ENCODE measurements at places on chromosomes 13 and 19. TPM values are rescaled to one million over a fixed set of nuclear protein-coding genes. Genes with fewer than 3 reads are reported as not detected.

GRCh38 chr13:46352805-46353204 is 34.2 kb downstream of the RUBCNL start:
- DNase-seq, result no peak

- no peak for DNase-seq
These were observed 123.5 kb upstream of the CACNA1A start for GRCh38 chr19:13629687-13630357.

DNA sequence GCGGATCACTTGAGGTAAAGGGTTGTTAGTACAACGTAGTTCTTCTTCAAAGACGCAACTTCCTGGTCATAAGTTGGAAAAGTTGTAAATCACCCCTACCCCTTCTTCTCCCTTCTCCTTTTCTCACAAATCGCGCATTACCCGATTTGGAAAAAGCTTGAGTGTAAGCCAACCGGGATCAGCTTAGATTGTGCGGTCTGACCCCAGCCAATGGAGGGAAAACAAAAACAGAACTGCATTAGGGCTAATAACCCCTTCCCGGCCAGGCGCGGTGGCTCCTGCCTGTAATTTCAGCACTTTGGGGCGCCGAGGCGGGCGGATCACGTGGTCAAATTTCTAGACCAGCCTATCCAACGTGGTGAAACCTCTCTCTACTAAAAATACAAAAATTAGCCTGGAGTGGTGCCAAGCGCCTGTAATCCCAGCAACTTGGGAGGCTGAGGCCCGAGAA is 806 bp downstream of the ZNF90 start:
- DNase-seq, result no peak

DNA sequence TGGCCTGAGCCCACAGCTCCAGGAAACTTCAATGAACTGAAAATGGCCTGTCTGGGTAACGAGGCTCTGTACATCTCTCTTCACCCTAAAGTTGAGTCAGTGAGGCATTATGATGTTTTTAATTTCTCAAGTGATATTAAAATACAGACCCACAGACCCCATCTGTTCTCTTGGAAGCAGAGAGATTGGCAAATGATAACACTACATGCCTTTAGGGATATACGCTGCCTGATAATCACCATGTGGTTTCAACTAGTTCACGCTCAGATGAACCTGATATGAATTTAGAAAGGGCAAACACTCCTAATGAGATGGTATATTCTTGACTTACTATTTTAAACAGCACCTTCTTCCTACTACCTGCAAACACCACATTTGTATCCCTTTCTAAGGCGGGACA is 127.5 kb downstream of the RFC3 start:
- no peak for DNase-seq

GRCh38 chr19:11096210-11096841 is 7.1 kb downstream of the LDLR start:
- DNase-seq, result peak; percentile 88

DNA sequence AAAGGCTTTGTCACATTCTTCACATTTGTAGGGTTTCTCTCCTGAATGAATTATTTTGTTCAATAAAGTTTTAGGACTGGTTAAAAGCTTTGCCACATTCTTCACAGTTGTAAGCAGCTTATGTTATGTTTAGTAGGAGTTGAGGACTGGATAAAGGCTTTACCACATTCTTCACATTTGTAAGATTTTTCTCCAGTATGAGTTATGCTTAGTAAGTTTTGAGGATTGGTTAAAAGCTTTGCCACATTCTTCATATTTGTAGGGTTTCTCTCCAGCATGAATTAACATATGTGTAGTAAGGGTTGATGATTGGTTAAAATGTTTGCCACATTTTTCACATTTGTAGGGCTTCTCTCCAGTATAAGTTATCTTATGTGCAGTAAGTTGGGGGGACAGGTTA is 79.9 kb downstream of the ZNF431 start:
- no peak for DNase-seq

DNA sequence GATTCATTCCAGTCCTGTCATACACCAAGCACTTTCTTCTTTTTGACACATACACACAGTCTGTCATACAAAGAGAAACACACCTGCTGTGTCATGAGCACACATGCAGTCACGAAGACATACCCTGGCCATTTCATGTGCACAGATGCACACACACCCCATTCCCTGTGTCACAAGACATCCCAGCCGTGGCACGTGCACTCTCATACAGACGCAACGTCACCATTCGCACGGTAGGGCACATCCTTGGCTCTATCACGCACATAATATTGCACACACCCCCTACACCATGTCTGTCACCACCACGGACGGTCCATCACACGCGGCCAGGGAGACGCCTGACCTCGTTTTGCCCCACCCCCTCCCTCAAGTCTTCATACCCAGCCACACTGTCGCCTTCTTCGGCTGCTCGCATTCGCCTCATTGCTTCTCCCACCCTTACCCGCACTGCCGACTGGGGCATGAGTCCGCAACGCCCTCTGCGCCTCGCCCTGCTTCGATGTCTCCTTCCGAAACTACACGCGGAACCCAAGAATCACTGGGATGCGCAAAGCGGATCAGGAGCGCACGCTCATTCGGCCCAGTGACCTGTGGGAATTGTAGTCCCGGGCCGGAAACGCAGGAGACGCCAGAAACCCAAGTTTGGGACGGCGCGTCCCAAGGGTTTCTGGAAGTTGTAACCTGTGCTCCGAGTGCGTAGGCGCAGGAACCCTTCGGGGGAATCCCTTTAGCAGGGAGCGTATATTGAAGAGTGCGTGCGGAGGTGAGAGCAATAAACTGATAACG is 6.8 kb upstream of the ZNF283 start:
- peak; percentile 20 for DNase-seq

DNA sequence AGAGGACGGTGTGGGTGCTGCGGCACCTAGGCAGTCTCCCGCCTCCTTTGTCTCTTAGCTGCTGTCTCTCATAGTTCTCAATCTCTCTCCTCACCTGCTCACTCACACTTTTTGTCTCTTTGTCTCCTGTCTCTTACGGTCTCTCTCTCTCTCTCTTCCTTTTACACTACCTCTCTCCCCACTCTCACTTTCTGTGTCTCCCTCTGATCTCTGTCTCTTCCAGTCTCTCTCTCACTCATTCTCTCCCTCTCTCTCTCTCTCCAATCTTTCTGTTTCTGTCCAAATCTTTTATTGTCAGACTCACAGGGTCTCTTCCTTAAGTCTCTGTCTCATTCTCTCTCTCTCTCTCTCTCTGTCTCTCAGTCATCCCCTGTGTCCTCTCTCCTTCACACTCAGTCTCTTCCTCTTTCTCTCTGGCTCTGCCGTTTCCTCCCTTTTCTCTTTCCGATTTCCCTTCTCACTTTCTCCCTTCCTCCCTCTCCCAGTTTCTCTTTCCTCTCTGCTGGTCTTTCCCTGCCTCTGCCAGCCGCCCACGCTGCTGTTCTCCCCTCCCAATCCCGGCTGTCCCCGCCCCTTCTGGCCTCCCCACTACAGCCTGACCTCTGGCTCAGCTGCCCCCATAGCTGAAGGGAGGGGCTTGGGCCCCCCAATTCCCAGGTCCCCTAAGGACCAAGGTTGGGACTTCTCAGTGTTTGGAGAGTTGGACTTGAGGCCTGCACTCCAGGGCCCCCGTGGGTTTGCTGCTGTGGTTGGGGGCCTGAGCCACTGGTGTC is at the start of gene PLEKHA4:
Gene PLEKHA4 (minus strand): TSS at position 504 of the 773 bp plus-strand sequence. CDS start 997 bp downstream, outside the sequence.
- peak; percentile 37 for DNase-seq

DNA sequence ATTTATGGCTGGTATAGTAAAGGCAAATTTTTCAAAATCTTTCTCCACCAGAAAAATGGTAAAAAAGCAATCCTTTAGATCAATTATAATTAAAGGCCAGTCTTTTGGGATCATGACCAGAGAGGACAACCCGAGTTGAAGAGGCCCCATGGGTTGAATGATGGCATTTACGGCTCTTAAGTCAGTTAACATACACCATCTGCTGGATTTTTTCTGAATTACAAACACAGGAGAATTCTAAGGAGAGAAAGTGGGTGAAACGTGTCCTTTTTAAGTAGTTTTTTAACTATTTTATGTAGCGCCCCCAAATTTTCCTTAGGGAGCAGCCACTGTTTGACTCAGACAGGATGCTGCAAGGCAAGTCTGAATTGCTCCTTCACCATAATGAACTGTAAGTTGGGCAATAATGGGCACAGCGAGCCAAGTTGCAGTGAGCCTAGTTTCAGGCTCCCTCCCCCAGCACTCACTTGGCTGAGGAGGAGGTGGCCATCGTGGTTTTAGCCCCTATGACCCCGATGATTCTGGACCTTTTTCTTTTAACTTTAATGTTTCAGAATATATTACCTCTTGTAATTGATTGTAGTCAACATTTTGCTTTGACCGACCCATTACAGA is 13.6 kb upstream of the ZNF611 start:
- peak; percentile 42 for DNase-seq

- DNase-seq, result peak; percentile 50
These were observed 15.7 kb upstream of the SCEL start for GRCh38 chr13:77519808-77520207.

GRCh38 chr13:113836768-113837559 is 26.9 kb downstream of the GAS6 start:
- peak; percentile 78 for DNase-seq

- DNase-seq, result no peak
These were observed 654.4 kb upstream of the GPC6 start for GRCh38 chr13:92572190-92572589.

- no peak for DNase-seq
These were observed 11.6 kb upstream of the ATP8B3 start for GRCh38 chr19:1823539-1824251.

- DNase-seq, result no peak
These were observed 59.6 kb downstream of the PDS5B start for GRCh38 chr13:32645854-32646253.

DNA sequence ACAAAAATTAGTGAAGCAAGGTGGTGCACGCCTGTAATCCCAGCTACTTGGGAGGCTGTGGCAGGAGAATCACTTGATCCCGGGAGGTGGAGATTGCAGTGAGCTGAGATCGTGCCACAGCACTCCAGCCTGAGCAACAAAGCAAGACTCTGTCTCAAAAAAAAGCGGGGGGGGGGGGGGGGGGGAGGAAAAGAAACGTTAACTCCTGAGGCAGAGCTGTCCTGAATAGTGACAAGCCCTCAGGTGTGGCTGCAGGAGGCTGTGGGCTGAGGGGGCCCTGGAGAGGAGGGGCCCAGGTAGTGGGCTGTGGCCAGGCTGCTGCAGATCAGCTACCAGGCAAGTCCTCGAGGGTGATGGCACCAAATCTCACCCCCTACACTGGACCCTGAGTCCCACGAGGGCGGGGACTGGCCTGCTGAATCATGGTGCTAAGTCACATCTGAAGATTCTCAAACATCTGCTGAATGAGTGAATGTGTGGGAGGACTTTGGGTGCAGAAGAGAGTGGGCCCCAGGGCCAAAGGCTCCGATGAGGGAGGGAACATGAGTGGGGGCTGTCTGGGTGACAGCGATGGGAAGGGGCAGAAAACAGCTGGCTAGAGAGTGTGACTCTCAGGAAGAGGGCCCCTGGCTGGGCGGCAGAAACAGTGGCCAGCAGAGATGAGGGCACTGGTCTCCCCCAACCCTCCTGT is 24.6 kb upstream of the ATP1A3 start:
- DNase-seq, result no peak

- DNase-seq, result no peak
These were observed 72.2 kb downstream of the ATP11A start for GRCh38 chr13:112761701-112762689.

GRCh38 chr13:46289260-46289955 is 77.7 kb downstream of the LRRC63 start:
- DNase-seq, result no peak

DNA sequence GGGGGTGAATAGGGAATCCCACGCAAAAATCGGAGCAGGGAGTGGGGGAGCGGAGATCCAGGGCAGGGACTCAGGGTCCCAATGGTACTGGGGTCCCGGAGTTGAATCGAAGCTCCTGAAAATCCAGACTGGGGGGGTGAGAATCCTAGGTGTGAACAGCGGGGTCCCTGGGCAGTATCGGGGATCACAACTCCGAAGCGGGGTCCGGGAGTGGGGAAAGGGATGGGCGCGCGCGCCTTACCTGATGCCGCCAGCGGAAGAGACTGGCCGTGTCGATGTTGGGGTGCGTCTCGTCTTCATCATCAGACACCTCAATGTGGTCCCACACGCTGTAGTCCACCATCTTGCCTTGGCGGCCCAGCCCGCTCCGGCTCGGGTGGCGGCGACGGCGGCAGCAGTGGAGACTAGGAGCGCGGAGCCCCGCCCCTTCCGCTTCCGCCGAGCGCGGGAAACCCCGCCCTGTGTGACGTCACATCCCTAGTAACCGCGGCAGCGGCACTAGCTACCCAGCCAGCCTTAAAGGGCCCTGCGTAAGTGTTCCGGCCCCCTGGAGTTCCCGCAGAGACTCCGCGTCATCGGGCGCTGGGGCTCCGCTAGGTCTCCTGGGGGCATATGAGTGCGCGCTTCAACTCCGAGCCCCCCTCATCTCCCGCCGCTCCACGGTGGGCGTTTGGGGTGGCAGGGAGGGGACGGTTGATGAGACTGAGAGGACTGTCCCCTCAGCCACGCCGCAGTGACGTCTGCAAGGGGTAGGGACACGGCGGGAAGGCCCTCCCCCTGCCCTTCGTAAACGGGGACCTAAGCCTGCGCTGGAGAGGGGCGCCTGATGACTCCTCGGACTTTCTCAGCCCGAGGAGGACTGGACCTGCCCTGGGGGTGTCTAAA is at the start of gene CDC37:
Gene CDC37 (minus strand): TSS at position 406 of the 885 bp plus-strand sequence. CDS start 63 bp downstream, at position 343.
- DNase-seq, result peak; percentile 98

DNA sequence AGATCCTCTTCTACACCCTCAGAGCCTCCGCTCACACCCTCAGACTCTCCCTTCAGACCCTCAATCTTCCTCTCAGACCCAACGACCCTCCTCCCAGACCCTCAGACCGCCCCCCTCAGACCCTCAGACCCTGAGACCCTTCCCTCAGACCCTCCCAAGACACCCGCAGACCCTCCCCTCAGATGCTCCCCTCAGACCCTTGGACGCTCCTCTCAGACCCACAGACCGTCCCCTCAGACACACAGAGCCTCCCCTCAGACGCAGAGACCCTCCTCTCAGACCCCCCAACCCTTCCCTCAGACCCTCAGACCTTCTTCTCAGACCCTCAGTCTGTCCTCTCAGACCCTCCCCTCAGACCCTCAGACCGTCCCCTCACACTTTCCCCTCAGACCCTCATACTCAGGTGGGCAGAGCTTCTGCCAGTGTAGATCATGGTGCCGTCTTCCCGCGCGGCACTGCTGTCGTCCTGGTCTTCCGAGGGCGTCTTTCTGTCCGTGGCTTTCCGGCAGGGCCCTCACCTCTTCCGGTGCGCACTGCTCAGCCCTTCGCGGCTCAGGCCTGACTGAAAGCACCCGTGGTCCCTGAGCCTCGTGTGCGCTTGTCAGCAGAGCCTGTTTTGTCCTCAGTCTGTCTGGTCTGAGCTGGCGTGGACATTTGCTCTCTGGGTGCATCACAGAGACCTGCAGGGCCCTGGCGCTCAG is 18.9 kb upstream of the TFDP1 start:
- DNase-seq, result no peak

GRCh38 chr19:4719499-4719866 is 4.2 kb downstream of the DPP9 start:
- no peak for DNase-seq

Gene FCAR
- not detected for total RNA-seq

Gene TMEM38A
- 1.6 TPM for total RNA-seq

Gene SHANK1
- total RNA-seq, result 1.9 TPM

Gene ACER1
- total RNA-seq, result not detected

Gene TOMM40
- 101 TPM for total RNA-seq

Gene PNMA8A
- 0.16 TPM for total RNA-seq

Gene RETN
- total RNA-seq, result not detected

Gene RNF113B
- not detected for total RNA-seq

Gene ZNF527
- total RNA-seq, result 3.6 TPM

Gene CEACAM3
- total RNA-seq, result not detected

Gene DNAAF3
- total RNA-seq, result 0.62 TPM
